Stimulated activated CD4-positive, alpha-beta T cell treated with anti-CD3 and anti-CD28 coated beads, Interleukin-4, amount 100 ng/mL, for 1 hour (primary cell): ENCODE measurements at places on chromosomes 12 and 14.

DNA sequence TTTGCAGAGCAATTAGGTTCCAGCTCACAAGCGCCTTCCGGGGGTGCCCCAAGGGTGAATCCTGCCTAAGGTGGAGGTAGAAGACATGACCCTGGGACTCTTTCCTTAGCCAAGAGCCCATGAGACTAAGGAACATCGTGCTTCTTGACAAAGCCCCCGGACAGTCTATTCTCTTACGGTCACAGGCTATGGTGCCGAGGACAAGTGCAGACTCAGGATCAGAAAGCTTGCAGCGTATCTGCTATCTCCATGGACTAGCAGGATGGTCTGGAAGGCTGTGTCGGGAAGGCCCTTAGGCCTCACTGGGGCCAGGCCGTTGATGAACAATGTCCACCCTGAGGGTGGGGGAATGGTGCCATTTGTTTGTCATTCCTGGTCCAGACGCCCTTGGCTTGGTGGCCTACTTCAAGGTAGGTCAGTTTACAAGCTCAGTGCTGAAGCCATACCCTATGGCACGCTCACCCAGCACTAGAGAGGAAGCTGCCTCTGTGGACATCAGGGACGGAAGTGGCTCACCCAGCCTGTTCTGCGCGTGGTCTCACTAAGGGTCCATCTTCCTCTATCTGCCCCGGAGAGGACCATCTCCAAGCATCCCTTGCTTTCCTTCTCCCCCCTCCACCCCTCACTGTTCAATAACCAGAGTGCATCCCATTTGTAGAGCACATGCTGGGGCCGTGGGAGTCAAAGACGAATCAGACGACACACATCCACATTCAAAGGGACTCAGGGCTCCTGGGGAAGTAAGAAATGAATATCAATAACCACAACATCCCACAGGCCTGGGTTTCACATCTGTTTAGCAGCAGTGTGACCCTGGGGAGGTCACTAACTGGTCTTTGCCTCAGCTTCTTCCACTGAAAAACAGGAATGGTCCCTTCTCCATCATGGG lies 45.0 kb upstream of the IQSEC3 start:
- DNase-seq: no peak

- DNase-seq: no peak
Observed at GRCh38 chr14:94569381-94570001, 8.2 kb downstream of the SERPINA4 start.

DNA sequence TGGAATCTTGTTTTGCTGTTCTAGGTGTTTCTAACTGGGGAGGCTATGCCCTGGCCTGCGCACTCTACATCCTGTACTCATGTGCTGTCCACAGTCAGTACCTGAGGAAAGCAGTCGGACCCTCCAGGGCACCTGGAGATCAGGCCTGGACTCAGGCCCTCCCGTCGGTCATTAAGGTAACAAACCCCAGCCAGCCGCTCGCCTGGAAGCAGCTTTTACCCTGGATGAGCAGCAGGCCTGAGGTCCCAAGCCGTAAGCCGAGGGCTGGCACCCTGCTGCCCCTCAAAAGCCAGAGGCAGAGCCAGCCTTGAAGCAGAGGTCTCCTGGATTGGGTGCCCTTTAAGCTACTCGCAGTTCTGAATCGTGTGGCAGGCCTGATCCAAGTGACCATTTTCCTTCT lies 29.1 kb downstream of the GPR68 start:
- no peak for DNase-seq

- no peak for DNase-seq
Observed at GRCh38 chr12:10098791-10099190, at the start of gene CLEC1A. TSS of gene CLEC1A (minus strand) at chr12:10098985. CDS start at chr12:10098922, 63 bp downstream.

GRCh38 chr14:84042992-84043391 lies 1487.0 kb upstream of the FLRT2 start:
- no peak for DNase-seq

DNA sequence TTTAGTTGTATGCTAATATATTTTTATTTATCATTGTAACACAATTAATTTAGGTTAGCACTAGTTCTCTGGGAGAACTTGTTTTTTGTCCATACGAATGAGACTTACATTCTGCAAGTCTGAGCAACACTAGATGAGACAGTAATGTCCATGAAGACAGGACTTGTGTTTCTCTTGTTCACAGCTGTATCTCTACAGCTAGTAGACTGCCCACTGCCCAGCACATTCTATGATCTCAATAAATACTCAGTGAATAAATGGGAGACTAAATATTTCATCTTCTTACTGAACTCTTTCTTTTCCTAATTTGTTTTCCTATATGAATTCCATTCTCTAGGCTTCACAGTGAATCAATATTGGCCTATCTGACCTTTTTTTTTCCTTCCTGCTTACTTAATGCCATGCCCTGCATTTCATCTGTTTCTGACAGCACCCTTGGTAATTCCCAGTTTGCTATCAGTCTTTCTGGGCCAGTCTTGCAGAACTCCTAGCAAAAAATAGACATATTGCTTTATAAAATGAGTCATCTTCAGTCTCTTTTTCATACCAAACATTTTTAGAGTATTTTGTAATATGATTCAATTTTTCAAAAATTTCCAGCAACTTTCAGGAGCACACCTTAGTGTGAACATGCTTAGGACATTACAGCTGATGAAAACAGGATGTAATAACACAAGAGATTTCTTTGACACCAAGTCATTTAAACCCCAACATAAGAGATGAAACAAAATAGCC lies 185.5 kb upstream of the ATP2B1 start:
- no peak for DNase-seq

GRCh38 chr12:40240779-40241178 lies 16.0 kb downstream of the LRRK2 start:
- no peak for DNase-seq

GRCh38 chr14:46887144-46887543 lies 235.6 kb upstream of the RPL10L start:
- DNase-seq: no peak

- no peak for DNase-seq
Observed at GRCh38 chr14:66273261-66273832, 212.8 kb upstream of the CCDC196 start.

GRCh38 chr12:30764251-30764650 lies 9.5 kb upstream of the CAPRIN2 start:
- no peak for DNase-seq

GRCh38 chr14:92613008-92613658 lies 99.6 kb downstream of the RIN3 start:
- DNase-seq: peak; percentile 77

GRCh38 chr14:74613211-74613914 lies 1.3 kb upstream of the LTBP2 start:
- DNase-seq: no peak

DNA sequence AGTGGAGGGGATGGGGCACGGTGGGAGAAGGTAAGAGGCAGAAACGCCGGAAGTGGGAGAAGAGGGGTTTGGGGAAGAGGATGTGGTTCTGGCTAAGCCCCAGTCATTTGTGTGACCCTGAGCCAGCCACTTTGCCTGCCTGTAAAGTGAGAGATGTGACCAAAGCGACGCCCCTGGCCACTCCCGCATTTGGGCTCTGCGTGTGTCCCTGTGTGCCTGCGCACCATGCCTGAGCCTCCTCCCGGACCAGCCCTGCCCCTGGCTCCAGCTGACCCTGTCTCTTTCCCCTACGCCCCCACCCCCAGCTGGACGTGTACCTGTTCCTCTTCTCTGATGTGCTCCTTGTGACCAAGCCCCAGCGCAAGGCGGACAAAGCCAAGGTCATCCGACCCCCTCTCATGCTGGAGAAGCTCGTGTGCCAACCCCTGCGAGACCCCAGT lies 8.0 kb downstream of the PLEKHG6 start:
- DNase-seq: no peak

- DNase-seq: no peak
Observed at GRCh38 chr14:63475761-63476160, 67.4 kb downstream of the PPP2R5E start.

- no peak for DNase-seq
Observed at GRCh38 chr14:52898496-52898895, 52.4 kb downstream of the FERMT2 start.

- peak; percentile 35 for DNase-seq
Observed at GRCh38 chr14:70660967-70661893, 19.5 kb downstream of the TTC9 start.

- no peak for DNase-seq
Observed at GRCh38 chr12:85280165-85280983, at the start of gene ALX1. TSS of gene ALX1 (plus strand) at chr12:85280220. CDS start at chr12:85280262, 42 bp downstream.

DNA sequence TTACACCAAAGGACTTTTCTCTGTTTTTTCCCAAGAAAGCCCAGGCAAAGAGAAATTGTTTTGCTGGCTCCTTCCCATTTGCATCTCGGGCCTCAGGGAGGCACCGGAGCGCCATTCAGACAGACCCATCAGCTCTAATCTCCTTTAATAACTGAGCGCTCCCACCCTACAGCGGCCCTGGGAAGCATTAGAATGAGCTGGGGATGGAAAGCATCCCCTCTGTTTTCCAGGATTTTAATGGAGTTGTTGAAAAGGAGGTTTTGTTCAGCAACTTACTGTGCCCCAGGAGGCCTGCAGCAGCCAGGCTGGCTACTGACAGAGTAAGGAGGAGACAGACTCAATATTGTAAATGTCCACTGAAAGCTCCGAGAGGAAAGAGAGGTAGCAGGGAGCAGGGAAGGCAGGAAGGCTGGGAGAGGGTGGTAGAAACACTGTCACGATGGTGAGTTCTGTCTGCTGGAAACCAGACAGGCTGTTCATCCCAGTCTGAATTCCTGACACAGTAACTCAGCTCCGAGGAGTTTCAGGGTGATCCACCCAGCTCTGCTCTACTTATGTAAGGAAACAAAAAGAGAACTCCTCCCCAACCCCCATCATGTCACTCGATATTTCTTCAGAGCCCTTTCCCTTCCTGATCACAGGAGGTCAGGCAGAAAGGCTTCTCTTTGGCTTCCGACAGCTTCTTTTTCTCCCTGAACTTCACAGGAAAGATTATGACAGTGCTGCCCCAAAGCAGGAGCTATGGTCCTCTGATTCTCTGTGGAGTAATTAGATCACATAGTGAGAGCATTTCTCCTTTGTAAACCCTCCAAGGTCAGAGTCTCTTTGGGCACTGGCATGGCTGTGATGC lies 62.5 kb upstream of the TMEM132D start:
- DNase-seq: no peak

GRCh38 chr14:96614481-96614881 lies 112.3 kb downstream of the PAPOLA start:
- no peak for DNase-seq

- DNase-seq: no peak
Observed at GRCh38 chr14:101216366-101217079, 313.0 kb upstream of the RTL1 start.

GRCh38 chr12:81337886-81338285 lies 260.0 kb downstream of the ACSS3 start:
- DNase-seq: no peak

GRCh38 chr12:113416091-113416754 lies 6.0 kb upstream of the SDSL start:
- DNase-seq: no peak

DNA sequence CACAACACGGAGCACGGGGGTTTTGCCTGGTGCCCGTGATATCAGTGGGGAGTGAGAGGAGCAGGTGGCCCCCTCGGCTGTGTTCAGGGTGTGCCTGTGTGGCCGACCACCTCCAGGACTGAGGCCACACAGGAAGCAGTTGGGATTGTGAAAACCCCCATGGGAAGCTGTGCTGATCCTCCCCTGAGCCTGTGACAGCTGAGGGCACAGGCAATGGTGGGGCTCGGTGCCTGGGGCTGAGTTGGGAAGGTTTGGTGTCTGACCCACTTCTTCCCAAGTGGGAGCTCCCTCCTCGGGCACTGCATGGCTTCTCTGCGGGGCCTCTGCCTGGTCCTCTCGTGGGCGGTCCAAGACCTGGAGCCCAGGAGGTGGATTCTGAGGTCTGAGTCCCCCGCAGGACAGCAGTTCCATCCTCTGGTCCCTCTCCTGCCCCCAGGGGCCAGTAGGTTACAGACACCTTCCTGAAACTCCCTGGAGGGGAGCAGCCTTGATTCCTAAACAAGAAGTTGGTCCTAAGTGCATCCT lies 17.9 kb downstream of the PACS2 start:
- no peak for DNase-seq

DNA sequence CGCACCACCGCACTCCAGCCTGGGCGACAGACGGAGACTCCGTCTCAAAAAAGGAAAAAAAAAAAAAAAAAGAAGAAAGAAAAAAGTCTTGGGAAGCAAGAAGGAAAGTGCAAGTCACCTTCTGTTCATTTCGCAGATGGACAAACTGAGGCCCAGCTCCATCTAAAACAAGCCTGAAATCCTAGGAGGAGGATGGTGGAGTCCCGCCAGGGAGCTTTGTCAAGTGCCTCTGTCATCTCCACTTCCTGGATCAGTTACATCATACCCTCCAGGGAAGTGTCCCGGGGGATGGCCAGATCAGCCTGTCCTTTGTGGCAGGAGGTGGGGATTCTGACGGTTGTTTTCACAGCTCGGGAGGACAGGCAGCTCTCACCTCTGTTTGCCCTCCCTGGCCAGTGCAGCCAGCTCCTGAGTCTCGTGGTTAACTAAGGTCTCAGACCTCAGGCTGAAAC lies 8.7 kb upstream of the SDSL start:
- DNase-seq: no peak

GRCh38 chr12:71636704-71637115 lies 26.9 kb downstream of the ZFC3H1 start:
- DNase-seq: no peak

DNA sequence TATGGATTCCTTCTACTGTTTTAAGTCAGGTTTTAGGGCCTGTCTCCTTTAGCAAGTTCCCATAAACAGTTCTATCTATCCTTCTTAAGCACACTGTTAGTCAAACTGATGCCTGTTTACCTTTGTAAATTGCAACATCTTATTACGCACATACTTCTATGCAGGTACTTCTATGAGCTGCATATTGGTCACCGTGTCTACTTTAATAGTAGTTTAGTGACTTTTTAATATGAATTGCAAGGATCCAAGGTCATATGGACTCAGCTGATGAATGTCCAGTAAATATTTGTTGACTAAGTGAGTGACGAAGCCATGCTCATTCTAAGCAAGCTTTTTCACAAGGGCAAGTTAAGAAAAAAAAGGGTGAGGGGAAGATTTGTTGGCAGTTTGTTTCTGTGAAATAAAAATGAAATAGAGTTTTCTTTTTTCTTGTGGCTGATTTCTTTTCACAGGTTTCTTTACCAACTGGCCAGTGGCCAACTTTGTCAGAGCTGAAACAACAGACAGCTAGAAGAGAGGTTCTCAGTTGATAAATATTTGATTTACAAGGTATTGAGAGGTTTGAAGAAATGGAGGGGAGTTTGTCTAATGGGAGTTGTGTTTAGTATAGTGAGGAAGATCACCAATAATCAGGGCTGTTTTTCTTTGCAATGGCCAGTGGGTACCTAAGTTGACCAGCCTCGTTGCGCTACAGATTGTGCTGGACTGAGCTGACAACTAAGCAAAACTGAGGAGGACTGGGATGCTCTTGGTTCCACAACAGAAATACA lies 141.1 kb downstream of the SLC15A5 start:
- no peak for DNase-seq

DNA sequence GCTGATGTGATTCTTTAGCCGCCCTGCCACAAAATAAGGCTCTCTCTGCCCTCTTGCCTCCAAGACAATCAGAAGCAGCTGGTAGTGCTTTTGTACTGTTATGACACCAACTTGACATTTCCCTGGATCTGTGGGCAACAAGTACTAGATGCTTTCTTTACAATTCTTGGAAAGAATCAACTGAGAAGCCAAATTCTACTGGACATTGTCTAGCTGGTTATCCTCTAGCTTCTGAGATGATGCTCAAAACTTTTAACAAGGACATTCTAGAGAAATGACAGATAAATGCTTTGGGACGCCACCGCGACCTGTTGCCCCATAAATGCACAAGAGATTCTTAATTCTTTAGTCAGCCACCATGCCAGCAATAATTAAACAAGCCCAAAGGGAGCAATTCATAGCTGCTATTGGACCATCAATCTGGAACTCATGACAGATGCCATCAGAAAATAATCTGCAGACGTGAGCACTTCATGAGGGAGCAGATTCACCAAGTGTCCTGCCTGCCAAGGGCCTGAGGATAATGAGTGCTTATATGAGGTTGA lies 22.8 kb downstream of the FMNL3 start:
- no peak for DNase-seq

GRCh38 chr12:46103559-46104383 lies 113.4 kb upstream of the SCAF11 start:
- no peak for DNase-seq
